Activated T-cell treated with anti-CD3 and anti-CD28 coated beads for 4 hours (primary cell): ENCODE measurements at places on chromosomes 7 and 10.

DNA sequence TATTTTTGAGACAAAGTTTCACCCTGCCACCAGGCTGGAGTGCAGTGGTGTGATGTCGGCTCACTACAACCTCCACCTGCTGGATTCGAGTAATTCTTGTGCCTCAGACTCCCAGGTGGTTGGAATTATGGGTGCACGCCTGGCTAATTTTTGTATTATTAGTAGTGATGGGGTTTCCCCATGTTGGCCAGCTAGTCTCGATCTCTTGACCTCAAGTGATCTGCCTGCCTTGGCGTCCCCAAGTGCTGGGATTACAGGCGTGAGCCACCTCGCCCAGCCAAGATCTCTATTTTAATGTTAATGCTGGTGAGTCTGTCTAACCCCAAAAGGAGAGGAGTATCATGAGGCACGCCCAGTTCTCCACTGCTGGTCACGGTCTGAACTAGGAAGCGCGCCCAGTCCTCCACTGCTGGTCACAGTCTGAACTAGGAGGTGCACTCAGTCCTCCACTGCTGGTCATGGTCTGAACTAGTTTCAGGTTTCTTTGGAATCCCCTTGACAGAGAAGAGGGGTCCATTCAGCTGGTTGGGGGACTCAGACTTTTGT, 5.6 kb upstream of the LRRC27 start:
- no peak for DNase-seq

- no peak for DNase-seq
These were observed 22.7 kb downstream of the MKRN1 start for GRCh38 chr7:140456551-140457051.

GRCh38 chr7:116953906-116954838, 871 bp downstream of the ST7 start:
- peak; percentile 3 for DNase-seq

GRCh38 chr10:124949543-124949942, 7.6 kb downstream of the ZRANB1 start:
- DNase-seq = no peak

DNA sequence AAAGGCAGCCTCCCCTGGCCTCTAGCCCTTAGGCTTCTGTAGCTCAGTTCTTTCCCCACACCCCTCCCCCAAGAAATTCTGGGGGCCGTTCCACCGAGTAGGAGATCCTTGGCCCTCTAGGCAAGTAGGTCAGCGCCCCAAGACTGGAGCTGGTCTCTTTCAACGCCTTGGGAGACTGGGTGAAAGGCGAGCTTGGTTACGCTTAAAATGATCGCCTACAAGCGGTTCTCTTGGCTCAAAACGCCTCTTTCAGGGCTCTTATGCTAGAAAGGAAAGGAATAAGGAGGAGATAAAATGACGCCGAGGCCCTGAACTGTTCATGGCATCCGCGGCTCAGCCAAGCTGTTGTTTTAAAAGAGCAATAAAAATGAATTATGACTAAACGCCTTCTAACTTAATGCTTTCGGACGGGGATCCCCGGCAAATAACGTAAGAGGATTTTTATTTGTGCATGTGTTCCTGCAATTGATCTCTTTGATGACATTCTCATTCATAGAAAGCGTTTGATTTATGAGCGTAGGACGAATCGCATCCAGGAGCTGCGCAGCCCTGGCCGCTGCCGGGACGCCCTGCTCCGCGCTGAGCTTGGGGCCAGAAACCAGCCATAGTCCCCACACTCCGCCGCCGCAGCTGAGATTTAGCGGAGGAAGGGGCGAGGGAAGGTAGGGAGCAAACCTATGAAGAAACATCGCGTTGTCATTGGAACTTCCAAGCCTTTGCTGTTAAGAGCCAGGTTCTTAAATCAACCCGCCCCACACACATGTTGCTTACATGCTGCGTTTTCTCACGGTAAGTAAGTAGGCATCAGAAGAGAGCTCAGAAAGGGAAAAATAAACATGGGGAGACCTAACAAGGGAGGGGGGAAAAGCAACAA, 3.0 kb upstream of the HOXA1 start:
- no peak for DNase-seq

- no peak for DNase-seq
These were observed 1177.7 kb upstream of the AUTS2 start for GRCh38 chr7:68420342-68421192.

GRCh38 chr7:47573758-47574481, 8.0 kb downstream of the TNS3 start:
- no peak for DNase-seq

- DNase-seq = no peak
These were observed 125.1 kb downstream of the RAPGEF5 start for GRCh38 chr7:22231806-22232205.

- DNase-seq = no peak
These were observed 12.6 kb upstream of the NPFFR1 start for GRCh38 chr10:70296406-70296899.

DNA sequence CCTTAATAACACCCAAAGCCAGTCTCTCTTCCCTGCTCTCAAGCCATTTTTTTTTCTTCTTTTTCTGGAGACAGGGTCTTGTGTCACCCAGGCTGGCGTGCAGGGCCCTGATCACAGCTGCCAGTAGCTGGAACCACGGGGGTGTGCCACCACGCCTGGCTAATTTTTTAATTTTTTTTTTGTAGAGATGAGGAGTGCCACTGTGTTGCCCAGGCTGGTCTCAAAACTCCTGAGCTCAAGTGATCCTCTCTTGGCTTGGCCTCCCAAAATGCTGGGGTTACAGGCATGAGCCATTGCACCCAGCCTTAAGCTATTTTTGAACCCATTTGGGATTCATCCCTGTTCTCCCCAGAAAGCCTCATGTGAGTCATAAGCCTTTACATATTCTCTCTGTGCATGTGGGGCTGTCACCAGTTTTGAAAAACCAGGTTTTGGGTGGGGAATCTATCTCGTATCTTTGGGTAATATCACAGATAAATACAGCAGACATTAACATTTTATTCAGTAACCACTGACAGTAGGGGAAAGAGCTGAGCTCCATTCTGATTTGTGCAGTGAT, 15.5 kb downstream of the ZNF487 start:
- no peak for DNase-seq

- peak; percentile 52 for DNase-seq
These were observed 97.3 kb downstream of the CLEC2L start for GRCh38 chr7:139620676-139621344.

DNA sequence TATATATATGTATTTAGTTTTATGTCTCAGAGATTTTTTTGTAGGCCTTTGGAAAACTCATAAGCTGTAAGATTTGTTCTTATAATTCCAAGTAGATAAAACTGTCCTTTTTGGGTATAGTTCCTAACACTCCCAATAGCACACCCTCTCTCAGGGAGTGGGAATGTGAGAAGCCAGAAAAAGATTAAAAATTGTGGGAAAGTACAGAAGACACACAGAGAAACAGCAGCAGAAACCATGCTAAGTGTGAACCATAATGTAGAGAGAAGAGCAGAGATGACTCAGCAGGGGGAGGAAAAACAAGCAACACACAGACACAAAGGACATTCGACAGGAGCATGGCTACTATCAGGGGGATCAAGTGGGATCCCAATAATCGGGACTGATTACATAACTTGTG, 401.6 kb downstream of the MAGI2 start:
- no peak for DNase-seq

DNA sequence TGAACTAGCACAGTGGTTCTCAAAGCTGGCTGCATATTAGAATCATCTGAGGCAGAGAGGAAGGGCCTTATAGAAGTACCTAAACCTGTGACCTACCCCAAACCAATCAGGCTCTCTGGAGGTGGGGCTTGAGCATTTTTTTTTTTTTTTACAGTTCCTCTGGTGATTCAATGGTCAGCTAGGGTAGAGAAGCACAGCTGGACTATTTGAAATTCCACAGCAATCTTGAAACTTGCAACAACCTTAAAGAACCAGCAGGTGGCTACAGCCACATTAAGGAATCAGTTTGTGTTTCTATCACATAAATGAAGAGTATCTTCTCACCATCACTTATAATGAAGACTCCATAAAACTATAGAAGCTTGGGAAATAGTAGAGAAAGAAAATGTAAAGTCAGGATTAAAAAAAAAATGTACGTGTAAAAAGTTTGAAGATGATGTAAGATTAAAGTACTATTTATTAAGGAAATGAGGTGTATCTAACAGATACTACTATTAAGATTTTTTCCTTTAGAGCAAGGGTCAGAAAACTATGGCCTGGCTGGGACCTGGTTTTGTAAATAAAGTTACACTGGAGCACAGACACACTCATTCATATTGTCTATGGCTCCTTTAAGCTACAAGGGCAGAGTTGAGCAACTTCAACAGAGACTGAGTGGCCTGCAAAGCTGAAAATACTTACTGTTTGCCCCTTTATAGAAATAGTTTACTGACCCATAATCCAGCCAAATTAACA, 3.8 kb downstream of the RTKN2 start:
- DNase-seq = no peak

- no peak for DNase-seq
These were observed 52.2 kb downstream of the GPR158 start for GRCh38 chr10:25226775-25227682.

GRCh38 chr10:122159141-122159970, 111.7 kb upstream of the BTBD16 start:
- no peak for DNase-seq

GRCh38 chr10:80518143-80518806, 19.4 kb upstream of the SH2D4B start:
- no peak for DNase-seq

DNA sequence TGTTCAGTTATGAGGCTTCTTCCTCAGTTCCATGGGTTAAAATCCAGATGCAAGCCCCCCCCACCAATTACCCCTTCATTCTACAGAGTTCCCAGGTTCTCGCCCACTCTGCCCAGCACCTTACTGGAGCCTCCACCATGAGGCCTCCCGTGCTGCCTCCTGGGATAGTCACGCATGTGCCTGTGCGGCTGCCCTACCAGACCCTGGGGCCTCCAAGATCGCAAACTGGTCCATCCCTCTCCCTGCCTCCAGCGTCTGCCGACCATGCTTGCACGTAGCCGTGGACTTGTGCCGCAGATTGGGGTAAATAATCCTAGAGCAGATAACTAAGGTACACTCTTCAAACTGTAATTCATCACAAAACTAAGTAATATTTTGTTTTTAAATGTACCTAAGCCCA, 611.2 kb downstream of the PTPRN2 start:
- no peak for DNase-seq

- DNase-seq = no peak
These were observed 855.9 kb downstream of the GRID1 start for GRCh38 chr10:85510682-85511081.

DNA sequence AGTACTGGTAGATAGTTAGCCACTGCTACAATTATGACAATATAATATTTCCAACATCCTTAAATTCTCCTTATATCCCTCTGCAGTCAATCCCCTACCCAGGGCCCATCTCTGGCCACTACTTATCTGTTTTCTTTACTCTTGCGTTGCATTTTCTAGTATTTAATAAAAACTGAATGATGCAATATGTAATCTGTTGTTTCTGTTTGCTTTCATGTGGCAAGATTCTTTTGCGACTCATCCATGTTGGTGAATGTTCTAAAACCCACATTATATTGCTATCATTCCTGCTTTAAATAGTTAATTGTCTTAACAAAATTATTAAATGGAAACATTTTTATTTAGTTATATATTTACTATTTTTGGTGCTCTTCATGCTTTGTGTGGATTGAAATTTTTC, 338.5 kb downstream of the MDFIC start:
- no peak for DNase-seq

- no peak for DNase-seq
These were observed 11.3 kb downstream of the XRCC2 start for GRCh38 chr7:152664636-152665035.

DNA sequence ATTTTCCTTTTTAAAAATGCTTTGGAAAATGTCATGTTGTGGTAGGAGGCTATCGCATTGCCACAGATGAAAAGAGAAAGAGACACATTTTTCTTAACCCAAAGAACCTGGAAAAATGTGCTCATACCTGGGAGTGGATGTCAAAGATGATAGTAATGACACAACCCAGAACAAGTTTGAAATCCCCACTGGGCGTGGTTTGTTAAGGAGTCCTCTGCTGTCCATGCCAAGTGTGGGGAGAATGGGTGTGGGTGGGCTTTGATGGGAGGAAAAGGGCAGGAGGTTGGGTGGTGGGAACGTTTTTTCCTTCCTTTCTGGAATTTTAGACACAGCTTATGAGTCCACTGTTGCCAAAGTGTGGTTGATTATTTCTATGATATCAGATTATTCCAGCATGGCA, 10.9 kb downstream of the OPTN start:
- no peak for DNase-seq

GRCh38 chr10:54866666-54867065, 65.6 kb upstream of the PCDH15 start:
- DNase-seq = no peak

DNA sequence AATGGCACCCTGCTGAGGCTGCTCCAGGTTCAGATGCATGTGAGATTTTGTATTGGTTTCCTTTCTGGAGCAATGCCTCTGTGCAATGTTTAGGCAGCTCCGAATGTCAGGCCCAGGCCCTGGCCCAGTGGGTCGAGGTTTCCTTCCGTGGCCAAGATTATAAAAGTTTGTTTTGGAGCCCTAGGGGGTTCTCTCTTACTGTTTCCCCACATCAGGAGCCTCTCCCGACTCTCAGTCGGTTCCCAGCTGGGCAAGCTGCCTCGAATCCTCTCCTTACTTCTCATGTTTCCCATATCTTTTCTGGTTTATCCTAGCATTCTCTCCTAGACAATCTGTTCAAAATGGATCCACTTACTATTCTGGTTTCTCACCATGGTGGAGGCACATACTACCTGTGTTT, 11.0 kb downstream of the TMEM140 start:
- no peak for DNase-seq

DNA sequence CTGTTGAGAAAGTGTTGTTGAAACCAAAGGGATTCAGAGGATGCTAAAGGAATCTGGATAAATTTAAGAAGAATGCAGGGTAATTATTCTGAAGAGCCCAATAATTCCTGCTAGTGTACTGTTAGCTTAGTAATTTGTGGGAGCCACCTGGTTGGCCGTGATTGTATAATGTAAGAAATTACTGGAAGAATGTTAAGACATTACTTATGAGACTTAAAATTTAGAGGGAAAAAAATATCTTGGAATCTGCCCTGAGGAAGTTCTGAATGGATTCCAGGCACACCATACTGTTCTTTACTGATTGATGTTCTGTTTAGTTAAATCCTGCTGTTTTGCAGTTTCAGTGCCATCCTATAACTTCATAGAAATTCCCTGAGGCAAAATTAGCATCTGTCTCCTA, 155.0 kb upstream of the RHOBTB1 start:
- no peak for DNase-seq

DNA sequence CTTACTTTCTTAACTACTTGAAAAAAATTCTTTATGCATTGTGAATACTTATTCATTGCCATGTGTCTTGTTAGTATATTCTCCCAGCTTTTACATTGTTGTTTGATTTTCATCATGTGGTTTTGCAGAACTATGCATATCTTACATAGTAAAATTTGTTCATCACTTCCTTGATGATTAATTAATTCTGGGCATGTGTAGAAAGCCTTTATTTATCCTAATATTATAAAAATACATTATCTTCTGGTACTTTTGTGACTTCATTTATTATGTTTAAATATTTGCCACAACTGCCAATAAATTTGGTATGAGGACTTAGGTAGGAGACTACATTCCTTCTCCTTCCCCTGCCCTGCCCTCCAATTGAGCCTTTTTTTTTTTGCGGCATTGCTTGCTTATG, 166.0 kb upstream of the ZNF32 start:
- no peak for DNase-seq
